ENCODE measurements at places on chromosomes 7 and 10.

DNA sequence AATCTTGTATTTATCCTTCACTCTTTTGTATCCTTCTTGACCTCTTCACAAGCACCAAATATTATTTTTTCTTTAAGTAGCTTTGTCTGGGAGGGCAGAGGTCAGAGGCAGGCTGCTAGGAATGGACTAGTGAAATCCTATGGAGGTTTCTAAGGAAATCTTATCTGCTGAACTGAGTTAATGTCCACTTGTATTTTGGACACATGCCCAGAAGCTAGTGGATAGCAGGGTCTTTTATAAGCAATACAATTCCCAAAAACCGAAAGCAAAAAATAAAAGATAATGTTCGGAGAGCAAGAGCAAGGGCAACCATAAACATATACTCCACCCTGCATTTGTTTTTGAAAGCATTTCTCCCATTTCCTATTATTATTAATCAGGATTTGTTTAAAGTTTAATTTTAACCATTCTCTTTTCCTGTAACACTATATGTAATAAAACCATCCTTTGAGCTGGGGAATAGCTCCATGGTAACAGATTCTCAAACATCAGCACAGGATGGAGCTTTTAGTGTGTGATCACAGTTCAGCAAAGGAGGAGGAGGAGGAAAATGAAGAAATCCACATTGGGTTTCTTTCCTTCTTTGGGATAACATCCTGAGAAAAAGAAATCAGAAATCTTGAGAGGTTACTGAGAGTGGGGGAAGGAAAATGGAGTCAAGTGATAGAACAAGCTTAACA, 328.2 kb upstream of the LRRN3 start:
- DNase-seq = no peak

- no peak for DNase-seq
These were observed 131.5 kb downstream of the SPAG6 start for GRCh38 chr10:22476601-22477321.

- no peak for DNase-seq
These were observed 24.0 kb downstream of the NEURL1 start for GRCh38 chr10:103517234-103518085.

DNA sequence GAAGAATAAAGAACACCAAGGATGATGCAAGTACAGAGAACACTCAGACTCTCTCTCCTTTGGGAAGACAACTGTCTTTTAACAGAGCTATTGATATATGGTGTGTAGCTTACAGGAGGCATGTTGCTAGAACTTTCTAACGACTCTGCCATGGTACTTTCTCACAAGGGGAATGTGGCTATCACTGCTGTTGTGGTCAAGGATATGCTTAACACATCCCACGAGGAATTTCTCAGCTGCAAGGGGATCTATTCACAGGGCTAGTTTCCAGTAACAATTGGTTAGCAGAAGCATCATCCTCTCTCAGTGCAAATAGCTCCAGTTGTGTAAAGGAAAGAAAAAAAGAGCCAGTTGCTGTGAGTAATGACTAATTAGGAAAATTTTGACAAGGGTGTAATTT, 826.0 kb downstream of the SORCS1 start:
- DNase-seq = no peak

- no peak for DNase-seq
These were observed 7.3 kb downstream of the SORCS3 start for GRCh38 chr10:104648421-104648820.

Measured in CMK (cell line).